Central memory CD4-positive, alpha-beta T cell (primary cell): ENCODE measurements at places on chromosomes 11 and 22.

GRCh38 chr11:10886652-10887250 lies 28.9 kb upstream of the ZBED5 start:
- no peak for DNase-seq

GRCh38 chr11:26088391-26088790 lies 243.5 kb upstream of the ANO3 start:
- no peak for DNase-seq

DNA sequence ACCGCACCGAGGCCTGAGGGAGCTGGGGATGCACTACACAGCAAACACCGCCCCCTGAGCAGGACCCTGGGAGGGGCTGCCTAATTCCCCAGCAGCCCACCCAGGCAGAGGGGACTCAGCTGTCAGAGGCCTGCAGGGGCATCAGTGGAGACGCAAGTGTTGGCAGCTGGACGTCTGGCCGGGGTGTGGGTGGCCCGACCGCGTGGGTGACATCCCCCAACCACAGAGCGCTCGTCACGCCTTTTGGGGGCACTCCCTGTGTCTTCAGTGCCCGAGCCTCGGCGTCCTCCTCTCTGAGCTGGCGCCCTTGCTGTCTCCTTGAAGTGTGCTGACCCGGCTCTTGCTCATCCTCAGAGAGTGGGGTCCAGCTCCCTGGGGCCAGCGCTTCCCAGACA lies 150.2 kb downstream of the BRD1 start:
- no peak for DNase-seq

GRCh38 chr11:18248561-18248960 lies at the start of gene SAA2:
TSS of gene SAA2 (minus strand) at chr11:18248668. CDS start at chr11:18248011, 657 bp downstream.
- no peak for DNase-seq

- DNase-seq: no peak
Measured at GRCh38 chr11:132245403-132246385, 875.3 kb downstream of the NTM start.

DNA sequence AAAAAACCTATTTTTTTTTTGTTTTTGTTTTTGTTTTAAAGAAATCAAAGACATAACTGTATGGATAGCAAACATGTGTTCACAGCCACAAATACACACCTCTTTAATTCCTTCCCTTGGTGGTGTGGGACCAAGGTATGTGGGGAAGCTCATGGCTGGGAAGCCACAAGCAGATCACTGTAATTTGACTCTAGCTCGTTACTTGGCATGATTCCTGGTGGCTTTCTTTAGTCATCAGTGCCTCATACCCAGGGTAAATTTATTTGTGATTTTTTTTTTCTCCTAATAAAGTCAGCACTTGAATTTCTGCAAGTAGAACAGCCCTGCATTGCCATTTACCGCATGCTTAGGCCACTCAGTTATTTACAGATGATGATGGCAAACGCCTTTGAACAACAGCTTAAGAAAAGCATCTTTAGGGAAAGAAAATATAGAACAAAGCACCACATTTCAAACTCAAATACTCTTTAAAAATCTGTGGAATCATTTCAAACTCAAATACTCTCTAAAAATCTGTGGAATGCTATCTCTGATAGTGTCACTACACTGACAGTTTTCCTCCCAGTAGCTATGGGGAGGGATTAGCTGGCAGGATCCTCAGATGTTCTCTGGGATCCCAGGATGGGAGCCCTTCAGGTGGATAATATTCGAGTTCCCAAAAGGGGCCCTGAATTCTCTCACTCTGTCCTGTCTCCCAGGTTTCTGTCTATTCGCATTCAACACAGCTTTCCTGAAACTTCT lies 687.2 kb downstream of the OPCML start:
- DNase-seq: no peak

GRCh38 chr11:1202776-1203504 lies 19.9 kb upstream of the MUC5B start:
- peak; percentile 41 for DNase-seq

GRCh38 chr11:116997071-116997470 lies 101.2 kb downstream of the SIK3 start:
- DNase-seq: no peak

- no peak for DNase-seq
Measured at GRCh38 chr11:95512682-95513081, 276.9 kb downstream of the FAM76B start.

DNA sequence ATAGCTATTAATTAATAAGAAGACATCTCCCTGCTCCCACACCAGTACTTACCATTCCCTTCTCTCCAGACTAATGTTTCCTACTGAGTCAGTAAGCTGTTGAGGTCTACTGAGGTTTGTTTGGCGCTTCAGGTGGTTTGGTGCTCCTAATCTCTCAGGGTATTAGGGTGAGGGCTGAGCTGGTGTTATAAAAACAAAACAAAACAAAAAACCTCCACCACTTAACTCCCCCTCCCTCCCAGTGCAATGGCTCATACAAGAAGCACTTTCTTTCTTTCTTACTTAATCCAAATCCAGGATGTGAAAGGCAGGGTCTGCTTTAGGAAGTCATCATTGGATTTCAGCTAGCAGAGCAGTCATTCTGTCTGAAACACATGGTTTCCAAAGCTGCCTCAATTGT lies 15.3 kb downstream of the CSTPP1 start:
- DNase-seq: no peak
